IMR-90 (cell line): ENCODE measurements at places on chromosomes 7 and 10.
A peak's percentile ranks its signal among the peaks of the same experiment; 100 is the strongest.

DNA sequence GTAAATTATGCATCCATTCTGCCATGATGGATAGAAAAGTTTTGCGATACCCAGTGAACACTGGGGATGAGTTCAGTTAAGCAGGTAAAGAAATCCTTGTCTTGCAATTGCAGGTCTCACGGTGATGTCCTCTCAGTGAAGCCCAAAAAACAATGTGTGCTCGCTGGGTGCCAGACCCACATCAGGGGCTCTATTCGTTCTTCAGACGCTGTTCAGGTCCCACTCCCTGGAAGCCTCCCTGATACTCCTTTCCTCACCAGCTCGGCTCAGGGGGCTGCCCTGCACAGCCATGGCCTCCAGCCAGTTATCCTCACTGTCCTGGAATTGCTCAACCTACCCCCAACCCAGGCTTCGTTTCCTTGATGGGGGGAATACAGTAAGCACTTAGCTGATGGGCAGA lies 323.5 kb downstream of the ADARB2 start:
- no peak for DNase-seq

GRCh38 chr10:14800397-14800796 lies 25.7 kb upstream of the FAM107B start:
- DNase-seq = no peak

- DNase-seq = no peak
These were observed 35.9 kb downstream of the UPF2 start for GRCh38 chr10:12006671-12007070.

DNA sequence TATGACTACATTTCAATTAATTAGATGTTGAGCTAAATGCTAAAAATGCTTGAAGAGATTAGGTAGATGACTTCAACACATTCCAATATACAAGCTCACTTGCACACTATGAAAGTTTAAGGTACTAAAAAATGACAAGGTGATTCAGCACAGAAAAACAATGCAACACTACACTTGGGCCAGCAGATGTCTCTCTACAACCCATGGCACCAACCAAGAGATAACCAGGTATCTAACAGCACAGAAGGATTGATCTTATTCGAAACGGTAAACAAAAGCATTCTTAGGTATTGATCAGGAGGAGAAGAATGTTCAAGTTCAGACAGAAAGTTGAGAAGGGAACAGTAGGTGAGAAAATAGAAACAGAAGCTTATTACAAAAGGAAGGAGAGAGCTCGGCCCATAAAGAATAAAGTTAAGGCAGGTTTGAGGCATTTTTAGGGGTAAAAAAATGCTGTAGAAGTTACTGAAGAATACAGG lies 248.2 kb upstream of the KLF14 start:
- peak; percentile 59 for DNase-seq

- DNase-seq = no peak
These were observed 180.2 kb downstream of the PTPN20 start for GRCh38 chr10:47091421-47091820.

- no peak for DNase-seq
These were observed 7.3 kb downstream of the NXPH1 start for GRCh38 chr7:8440670-8441069.

GRCh38 chr7:106598663-106599342 lies 62.2 kb downstream of the CCDC71L start:
- peak; percentile 60 for DNase-seq

- no peak for DNase-seq
These were observed 121.5 kb upstream of the ZMIZ1 start for GRCh38 chr10:78947226-78947625.

DNA sequence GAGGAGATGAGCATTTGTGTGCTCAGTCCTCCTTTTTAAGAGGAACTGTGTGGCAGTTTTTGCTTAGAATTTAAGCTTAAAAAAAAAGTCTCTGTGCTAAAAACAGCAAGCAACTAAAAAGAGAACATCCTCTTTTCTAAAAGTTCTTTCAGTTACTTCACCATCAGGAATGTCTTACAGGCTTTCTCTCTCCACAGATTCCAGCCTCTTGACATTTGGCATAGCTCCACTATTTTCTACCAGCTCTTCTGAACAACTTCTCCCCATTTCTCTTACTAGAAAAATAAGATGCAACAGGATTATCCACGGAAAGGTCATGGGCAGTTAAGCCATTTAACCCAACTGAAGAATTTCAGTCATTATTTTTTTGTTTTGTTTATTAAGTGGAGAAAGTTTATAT lies 13.2 kb downstream of the PCLO start:
- DNase-seq = peak; percentile 1

GRCh38 chr10:111830359-111830758 lies 353.2 kb downstream of the GPAM start:
- DNase-seq = no peak

- DNase-seq = no peak
These were observed 126.3 kb downstream of the TAX1BP1 start for GRCh38 chr7:27866256-27866655.

GRCh38 chr10:119441921-119442757 lies 100.4 kb downstream of the RGS10 start:
- DNase-seq = no peak

GRCh38 chr10:110163841-110164240 lies 43.6 kb upstream of the MXI1 start:
- no peak for DNase-seq

GRCh38 chr7:141208539-141208938 lies 134.7 kb downstream of the TMEM178B start:
- no peak for DNase-seq

DNA sequence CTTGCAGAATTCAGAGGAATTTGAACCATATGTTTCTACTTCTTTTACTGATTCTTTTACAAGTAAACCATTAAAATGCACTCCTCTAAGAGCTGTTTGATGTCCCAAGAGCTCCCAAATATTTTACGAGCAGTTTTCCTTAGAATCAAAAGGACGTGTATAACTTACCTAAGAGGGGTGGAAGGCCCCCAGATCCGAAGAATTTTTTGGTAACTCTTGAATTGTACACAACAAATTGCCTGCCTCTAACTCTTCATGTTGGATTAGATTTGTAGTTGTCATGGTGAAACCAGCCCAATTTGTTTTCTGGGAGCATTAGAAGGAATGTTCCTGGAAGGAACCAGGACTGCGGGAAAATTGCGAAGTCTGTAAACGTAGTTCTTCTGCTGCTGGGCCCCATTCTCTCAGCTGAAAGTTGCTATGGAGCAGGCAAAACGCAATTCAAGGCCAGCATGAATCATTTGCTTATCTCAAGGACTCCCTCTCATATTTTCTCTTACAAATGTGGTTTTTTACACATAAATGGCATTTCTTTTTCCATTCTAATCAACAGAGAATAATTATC lies 124.8 kb upstream of the TMEM72 start:
- DNase-seq = peak; percentile 93

DNA sequence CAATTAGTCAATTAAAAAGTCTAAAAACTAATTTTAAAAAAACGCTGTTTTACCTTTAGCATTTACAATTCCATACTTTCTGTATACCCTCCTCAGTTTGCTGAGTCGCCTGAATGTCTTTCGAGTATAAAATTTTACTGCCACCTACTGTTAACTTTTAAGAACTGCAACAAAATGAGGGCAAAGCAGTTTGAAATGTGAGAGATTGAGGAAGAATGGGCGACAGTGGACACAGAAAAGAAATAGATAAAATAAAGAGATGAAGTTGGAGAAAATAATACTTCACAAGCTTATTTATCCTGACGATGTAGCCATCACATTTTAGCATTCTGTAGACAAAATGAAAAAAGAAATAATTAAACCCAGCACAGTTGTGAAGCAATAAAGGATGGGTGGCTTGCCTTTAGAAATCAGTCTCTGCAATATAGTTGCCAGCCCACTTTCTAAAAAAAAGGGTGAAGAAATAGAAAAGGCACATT lies 110.8 kb upstream of the PTN start:
- DNase-seq = peak; percentile 70

DNA sequence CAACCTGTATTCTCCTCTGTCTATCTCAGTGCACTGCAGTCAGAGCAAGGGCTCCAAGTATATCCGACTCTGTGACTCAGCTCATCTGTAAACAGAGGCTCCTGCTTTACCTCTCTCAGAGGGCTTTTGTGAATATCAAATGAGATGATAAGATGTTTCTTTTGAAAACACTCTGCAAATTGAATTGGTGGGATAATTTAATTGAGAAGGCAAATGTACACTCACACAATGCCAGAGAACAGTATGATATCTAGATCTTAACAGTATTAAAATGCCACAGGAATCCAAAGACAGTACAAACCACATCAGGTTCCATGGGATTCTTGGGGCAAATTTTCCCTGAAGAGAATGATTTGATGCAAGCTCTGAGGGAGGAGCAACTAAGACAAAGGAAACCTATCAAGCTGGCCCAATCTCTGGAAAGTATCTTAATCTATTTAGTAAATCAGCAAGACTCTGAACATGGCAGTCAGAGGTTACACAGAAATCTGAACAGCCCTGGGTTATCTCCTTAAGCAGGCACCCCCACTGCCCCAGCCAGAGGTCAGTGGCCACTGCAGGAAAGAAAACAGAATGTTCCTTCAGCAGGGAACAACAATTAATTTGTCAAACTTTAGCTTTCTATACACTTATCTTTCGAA lies 45.9 kb downstream of the DOCK4 start:
- peak; percentile 61 for DNase-seq

DNA sequence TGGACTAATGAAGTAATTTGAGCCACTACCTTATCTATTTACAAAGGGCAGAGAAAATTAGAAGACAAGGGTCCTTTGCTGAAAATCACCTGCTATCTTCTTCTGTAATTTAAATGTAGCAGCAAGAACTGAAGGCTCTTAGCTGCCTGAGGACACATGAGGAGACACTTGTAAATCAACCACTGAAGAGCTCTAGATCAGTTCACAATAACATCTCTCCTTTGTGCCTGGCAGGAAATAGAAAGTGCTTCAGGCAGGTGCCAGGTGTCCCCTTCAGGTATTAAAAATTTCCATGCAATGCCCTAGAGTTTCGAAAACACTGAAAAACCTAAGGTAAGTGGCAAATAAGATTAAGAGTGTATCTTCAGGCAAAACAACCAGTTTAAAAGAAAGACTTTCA lies 474.6 kb downstream of the GRM8 start:
- DNase-seq = no peak

DNA sequence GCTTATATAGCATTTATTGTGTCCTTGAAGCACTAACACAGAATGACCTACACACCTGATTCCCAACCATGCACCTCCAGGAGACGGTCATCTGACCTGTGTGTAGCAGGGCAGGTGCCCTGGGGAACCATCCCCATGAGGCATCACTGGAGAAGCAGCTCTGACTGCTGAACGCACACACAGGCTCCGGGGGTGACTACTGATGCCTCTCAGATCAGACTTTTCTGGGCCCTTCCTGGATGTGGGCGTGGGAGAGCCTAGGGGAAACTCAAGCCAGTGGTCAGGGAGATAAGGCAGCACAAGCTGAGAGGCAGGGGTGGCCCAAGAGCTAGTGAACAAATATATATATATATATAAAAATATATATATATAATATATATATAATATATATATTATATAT lies 37.6 kb downstream of the CPXM2 start:
- no peak for DNase-seq

- DNase-seq = no peak
These were observed 423.8 kb downstream of the GFRA1 start for GRCh38 chr10:115849197-115849596.

GRCh38 chr10:69624245-69624786 lies 5.7 kb upstream of the FAM241B start:
- no peak for DNase-seq

- no peak for DNase-seq
These were observed 146.3 kb downstream of the BAMBI start for GRCh38 chr10:28823501-28824075.

- DNase-seq = no peak
These were observed 150.2 kb upstream of the AGR3 start for GRCh38 chr7:17031906-17032551.

- DNase-seq = no peak
These were observed 258.1 kb upstream of the GRB10 start for GRCh38 chr7:51040787-51041186.

DNA sequence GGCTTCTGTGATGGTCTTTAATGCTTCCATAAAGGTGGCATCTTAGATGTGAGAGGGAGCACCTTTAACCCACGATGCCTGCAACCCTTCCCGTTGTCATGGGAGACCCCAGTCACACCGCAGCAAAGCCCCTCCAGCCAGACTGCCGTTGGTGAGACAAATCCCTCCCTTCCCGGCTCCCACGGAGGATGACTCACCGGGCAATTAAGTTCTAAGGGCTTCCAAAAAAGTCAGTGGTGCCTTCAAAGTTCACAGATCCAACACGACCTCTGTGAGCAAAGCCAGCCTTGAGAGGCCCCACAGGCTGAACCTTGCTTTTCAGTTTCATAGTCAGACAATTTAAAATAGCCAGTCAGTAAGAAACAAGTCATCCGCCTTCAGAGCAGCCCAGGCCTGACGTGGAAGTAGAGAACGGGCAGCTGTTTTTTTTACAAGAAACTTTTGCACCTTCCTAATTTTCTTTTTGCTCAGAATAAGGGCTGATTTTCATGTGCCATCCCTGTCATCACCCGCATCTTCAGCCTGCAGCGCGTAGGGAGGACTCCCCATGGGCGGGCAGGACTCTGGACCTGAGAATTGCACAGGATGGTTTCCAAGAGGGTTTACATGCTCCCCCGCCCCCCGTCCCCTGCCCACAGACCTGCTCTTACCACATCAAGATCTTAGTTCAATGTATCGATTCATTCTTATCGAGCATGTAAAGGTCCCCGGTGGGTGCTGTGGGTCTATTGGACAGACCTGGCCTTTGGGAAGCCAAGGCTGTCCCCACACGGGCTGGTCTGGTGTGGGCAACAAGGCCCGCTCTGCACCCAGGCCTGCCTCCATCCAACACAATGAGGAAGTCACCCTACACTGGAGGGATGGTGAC lies 333.9 kb downstream of the DNAJB6 start:
- no peak for DNase-seq

DNA sequence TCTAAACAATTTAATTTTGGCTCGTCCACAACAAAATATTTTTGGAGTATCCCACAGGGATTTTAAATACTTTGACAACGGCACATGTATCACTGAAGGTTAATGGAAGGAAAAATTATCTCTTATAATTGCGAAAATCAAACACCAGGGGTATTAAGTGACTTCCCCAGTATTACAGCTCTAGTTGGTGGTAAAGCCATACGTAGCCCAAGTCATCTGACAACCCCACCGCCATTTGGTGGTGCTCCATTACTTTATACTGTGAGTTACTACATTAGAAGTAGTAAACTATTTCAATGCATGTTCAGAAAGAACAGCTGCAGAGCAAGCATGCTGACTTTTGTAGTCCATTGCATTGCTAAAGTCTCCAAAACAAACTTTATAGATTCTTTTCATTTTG lies 179.7 kb downstream of the HGF start:
- no peak for DNase-seq

- no peak for DNase-seq
These were observed 61.3 kb downstream of the COA1 start for GRCh38 chr7:43668035-43668434.

DNA sequence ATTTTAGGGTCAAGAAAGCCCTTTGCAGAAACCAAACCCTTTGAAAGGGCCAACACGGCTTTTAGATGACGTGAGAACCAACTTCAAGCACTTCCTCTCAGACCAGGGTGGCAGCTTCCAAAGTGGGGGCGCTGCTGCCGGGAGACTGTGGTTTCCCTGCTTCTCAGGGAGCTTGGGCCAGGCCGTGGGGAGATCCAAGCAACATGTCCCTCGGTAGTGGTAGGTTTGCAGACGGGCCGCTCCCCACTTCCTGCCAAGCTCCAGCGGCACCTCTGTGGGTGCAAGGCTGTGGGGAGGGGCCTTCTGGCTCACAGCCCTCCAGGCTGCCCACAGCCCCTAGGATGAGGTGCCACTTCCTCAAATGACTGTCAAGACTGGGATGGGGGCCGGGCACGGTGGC lies 132.4 kb downstream of the FAM53B start:
- no peak for DNase-seq

GRCh38 chr7:255721-256361 lies 34.1 kb upstream of the FOXL3 start:
- no peak for DNase-seq
